ENCODE measurements at places on chromosomes 5 and 9.
A peak's percentile ranks its signal among the peaks of the same experiment; 100 is the strongest.

DNA sequence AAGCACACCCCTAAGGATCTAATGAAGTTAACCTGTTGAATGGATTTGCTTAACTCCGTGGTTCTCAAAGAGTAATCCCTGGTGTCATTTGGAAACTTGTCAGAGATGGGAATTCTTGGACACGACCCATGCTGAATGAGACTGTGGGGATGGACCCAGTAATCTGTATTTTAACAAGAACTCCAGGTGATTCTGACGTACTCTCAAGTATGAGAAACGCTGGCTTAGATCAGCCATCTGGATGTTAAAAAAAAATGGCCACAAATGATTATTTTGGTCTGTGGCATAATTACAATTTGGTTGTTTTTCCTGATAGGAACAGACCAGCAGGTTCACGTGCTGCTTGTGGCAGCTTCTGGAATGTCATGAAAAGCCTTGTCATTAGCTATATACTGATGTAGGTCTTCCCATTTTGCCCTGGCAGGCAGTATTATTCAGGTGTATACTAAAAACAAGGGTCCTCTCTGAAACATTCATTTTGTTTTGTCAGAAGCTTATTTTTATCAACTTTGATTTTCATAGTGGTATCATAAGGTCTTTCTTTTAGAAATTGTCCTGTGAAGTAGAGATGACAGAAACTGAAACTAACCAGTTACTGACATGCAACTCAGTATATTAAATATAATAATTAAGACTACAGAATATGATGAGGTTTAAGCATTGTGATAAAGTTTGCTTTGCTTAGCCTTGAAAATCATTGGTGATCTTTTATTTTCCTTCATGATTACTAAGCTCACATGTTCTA is 15.4 kb downstream of the CPEB4 start:
- no peak overlapping the region for H3K27ac ChIP-seq
- no peak overlapping the region for H3K4me3 ChIP-seq

DNA sequence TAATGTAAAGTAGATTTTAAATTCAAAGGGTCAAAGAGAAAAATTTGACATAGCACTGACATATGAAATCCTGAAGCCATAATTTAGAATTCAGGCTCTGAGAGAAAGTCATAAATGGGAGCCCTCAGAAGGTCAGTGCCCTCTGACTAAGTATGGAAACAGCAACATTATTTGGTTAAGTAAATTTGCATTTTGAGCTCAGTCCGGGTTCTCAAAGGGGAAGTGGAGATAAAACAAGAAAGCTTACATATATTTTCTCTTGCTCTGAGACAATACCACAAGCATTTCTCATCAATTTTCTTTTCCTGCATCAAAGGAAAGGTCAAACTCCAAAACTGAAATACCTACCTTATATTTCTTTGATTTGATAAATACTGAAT is 348.0 kb downstream of the SEMA5A start:
- no peak overlapping the region for H3K4me3 ChIP-seq
- H3K36me3 ChIP-seq: no peaks in the 10 kb centered on the region
- no peak for DNase-seq

GRCh38 chr9:14838701-14839100 is 71.5 kb downstream of the FREM1 start:
- H3K4me3 ChIP-seq: no peak overlapping the region
- no peaks in the 10 kb centered on the region for H3K27me3 ChIP-seq
- H3K36me3 ChIP-seq: peaks cover 100% of the 10 kb centered on the region
- no peak overlapping the region for H3K27ac ChIP-seq
- no peaks in the 10 kb centered on the region for H3K4me1 ChIP-seq

GRCh38 chr5:39494107-39494510 is 69.3 kb upstream of the DAB2 start:
- H3K36me3 ChIP-seq: no peaks in the 10 kb centered on the region
- H3K4me1 ChIP-seq: no peaks in the 10 kb centered on the region
- no peak for DNase-seq
- no peak overlapping the region for H3K4me3 ChIP-seq

GRCh38 chr5:164002214-164002613 is 496.8 kb downstream of the MAT2B start:
- no peak for DNase-seq
- H3K4me3 ChIP-seq: no peak overlapping the region
- H3K36me3 ChIP-seq: no peaks in the 10 kb centered on the region
- H3K27me3 ChIP-seq: no peaks in the 10 kb centered on the region

- H3K27ac ChIP-seq: no peak overlapping the region
- H3K36me3 ChIP-seq: no peaks in the 10 kb centered on the region
- peak overlapping the region; percentile 37 for H3K4me3 ChIP-seq
- no peak for DNase-seq
These were observed 400.3 kb downstream of the ZSWIM6 start for GRCh38 chr5:61732369-61732768.

GRCh38 chr9:109011231-109011671 is 2.0 kb downstream of the CTNNAL1 start:
- H3K36me3 ChIP-seq: no peaks in the 10 kb centered on the region
- H3K27ac ChIP-seq: no peak overlapping the region
- H3K4me1 ChIP-seq: peaks cover 9% of the 10 kb centered on the region
- no peaks in the 10 kb centered on the region for H3K27me3 ChIP-seq
- H3K4me3 ChIP-seq: no peak overlapping the region
- DNase-seq: no peak

- no peak overlapping the region for H3K4me3 ChIP-seq
- peaks cover 3% of the 10 kb centered on the region for H3K27me3 ChIP-seq
- H3K27ac ChIP-seq: no peak overlapping the region
- H3K4me1 ChIP-seq: peaks cover 10% of the 10 kb centered on the region
- H3K36me3 ChIP-seq: no peaks in the 10 kb centered on the region
These were observed 28.4 kb downstream of the B4GALT1 start for GRCh38 chr9:33138768-33139167.

GRCh38 chr5:5191906-5192305 is 51.8 kb downstream of the ADAMTS16 start:
- no peak overlapping the region for H3K27ac ChIP-seq
- no peaks in the 10 kb centered on the region for H3K27me3 ChIP-seq
- no peak for DNase-seq
- no peaks in the 10 kb centered on the region for H3K4me1 ChIP-seq
- no peak overlapping the region for H3K4me3 ChIP-seq
- H3K36me3 ChIP-seq: no peaks in the 10 kb centered on the region

DNA sequence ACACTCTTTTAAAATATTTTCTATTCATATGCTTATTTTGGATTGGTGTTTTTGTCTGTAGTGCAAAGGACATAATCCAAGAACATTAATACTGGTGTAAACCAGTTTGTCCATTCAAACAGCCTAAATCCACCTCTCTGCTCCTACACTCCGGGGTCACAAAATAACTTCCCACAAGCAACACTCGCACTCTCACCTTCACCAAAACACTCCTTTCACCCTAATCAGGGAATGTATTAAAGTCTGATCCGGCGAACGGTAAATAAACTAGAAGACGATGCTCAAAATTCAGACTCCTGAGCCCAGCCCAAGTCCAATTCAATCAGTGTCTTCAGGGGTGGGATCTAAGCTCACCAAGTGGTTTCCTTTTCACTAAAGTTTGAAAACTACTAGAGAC is 649 bp downstream of the AP3B1 start:
- no peaks in the 10 kb centered on the region for H3K36me3 ChIP-seq
- no peaks in the 10 kb centered on the region for H3K27me3 ChIP-seq
- DNase-seq: peak; percentile 33
- H3K27ac ChIP-seq: peak overlapping the region; percentile 87

- no peak overlapping the region for H3K27ac ChIP-seq
- H3K4me1 ChIP-seq: no peaks in the 10 kb centered on the region
- H3K27me3 ChIP-seq: no peaks in the 10 kb centered on the region
- DNase-seq: no peak
- H3K4me3 ChIP-seq: no peak overlapping the region
These were observed 115.3 kb upstream of the PCSK5 start for GRCh38 chr9:75775166-75775565.

DNA sequence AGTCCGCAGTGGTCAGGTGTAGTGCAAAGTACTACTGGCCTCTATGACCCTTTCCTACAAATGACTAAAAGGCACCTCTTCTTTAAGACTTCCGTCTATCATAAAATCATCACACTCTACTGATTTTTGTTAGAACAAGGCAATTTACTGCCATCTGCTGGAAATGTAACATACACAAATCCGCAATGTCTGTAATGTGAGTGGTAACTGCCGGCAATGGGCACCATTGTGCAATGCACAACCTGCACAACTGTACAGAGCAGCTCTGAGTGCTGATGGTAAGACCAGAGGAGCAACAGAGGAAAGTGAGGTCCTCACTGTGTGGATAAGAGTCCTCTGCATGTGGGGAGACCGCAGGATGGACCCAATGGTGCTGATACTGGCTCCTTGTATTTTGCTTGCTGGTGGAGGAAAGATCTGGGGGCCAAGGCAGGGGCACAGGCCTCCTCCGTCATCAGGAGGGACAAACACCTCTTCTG is 103.7 kb downstream of the ATPSCKMT start:
- H3K36me3 ChIP-seq: no peaks in the 10 kb centered on the region
- no peaks in the 10 kb centered on the region for H3K27me3 ChIP-seq
- no peaks in the 10 kb centered on the region for H3K4me1 ChIP-seq

GRCh38 chr5:177241768-177242167 is 61.8 kb downstream of the RAB24 start:
- H3K36me3 ChIP-seq: no peaks in the 10 kb centered on the region
- H3K27ac ChIP-seq: no peak overlapping the region
- no peaks in the 10 kb centered on the region for H3K27me3 ChIP-seq
- no peak overlapping the region for H3K4me3 ChIP-seq
- no peak for DNase-seq

DNA sequence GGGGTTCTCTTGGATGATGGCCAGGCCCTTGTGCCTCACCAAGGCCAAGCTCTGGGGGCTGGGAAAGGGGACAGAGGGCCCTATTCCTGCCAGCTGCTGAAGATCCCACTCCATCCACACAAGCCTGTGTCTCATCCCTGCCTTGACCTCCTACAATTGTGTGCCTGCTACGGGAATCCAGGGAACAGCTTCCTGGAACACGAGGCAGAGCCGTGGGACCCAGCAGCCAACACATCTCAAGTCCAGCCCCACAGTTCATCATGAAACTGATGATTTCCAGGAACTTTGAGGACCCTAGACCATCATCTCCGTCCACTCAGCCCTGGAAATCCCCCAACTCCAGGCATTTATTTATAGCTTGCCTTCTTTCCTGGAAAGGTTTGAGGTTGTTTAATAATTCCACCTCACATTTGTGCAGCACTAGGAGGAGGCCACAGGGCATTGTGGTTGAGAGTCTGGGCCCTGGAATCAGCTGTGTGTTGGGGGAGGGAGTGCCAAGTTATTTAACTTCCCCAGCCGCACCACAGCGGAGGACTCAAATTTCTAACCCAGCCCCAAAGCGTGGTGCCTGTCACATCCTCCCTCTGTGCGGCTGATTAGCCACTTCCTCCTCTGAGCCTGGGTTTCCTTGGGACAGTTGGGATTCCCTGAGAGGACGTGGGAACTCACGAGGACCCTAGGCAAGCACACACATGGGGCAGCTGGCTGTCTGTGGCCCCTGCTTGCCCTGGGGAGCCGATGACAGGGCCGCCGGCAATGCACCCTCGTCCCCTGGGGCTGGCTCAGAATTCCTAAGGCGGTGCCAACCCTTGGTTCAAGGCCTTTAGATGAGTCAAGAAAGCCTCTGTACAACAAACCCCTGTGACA is 58.2 kb upstream of the GGTA1 start:
- no peak overlapping the region for H3K4me3 ChIP-seq
- H3K36me3 ChIP-seq: no peaks in the 10 kb centered on the region
- DNase-seq: peak; percentile 30
- no peak overlapping the region for H3K27ac ChIP-seq

DNA sequence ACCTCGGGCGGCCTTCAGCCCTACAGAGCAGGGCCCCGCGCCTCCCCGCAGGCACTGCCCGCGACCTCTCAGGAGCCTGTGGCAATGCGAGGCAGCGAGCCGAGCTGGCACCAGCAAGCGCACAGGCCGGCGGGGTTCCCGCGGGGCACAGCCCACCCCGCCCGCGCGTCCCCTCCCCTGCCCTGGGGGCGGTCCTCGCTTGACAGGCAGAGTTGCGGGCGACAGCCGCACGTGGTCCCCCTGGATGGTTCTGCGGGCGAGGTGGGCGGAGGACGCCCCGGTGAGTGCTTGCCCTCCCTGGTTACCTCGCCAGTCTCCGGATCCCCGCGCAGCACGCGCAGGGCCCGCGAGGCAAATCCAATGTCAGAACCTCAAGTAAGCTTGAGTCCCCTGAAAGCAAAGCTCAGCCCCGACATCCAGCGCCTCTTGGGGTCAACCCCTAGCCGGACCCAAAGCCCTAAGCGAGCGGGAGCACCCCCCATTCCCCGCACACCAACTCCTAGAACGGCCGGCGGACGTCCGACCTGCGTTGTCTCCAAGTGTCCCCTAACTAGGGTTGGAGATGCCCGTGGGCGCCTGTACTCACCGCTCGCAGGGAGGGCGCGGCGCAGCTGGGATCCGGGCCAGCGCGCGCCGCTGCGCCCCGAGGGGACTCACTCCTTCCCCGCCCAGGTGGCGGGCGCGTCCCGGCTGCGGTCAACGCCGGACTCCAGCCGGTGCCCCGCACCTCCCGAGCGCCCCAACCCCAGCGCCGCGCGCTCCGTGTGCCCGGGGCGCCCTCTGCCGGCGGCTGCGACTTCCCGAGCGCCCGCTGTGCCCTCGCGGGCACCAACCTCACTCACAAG is at the start of gene DRD1:
Gene DRD1, minus strand, starts transcription at position 123 of the 845 bp plus-strand sequence. CDS start 1,083 bp downstream, outside the sequence.
- no peak within 1 kb of the TSS for H3K27ac ChIP-seq
- no peaks in the 10 kb centered on the region for H3K4me1 ChIP-seq
- peaks cover 2% of the 10 kb centered on the region for H3K27me3 ChIP-seq
- DNase-seq: peak; percentile 67

GRCh38 chr5:181204826-181205760 is at the start of gene TRIM7:
Gene TRIM7 (minus strand): TSS chr5:181205196. CDS start chr5:181205110, 86 bp downstream.
- H3K4me3 ChIP-seq: peak within 1 kb of the TSS; percentile 59
- no peak for DNase-seq
- H3K36me3 ChIP-seq: no peaks in the 10 kb centered on the region
- peaks cover 42% of the 10 kb centered on the region for H3K27me3 ChIP-seq
- no peak within 1 kb of the TSS for H3K27ac ChIP-seq

- no peak overlapping the region for H3K4me3 ChIP-seq
- H3K4me1 ChIP-seq: peaks cover 4% of the 10 kb centered on the region
- no peak overlapping the region for H3K27ac ChIP-seq
These were observed 97.2 kb upstream of the BASP1 start for GRCh38 chr5:17120209-17120608.

DNA sequence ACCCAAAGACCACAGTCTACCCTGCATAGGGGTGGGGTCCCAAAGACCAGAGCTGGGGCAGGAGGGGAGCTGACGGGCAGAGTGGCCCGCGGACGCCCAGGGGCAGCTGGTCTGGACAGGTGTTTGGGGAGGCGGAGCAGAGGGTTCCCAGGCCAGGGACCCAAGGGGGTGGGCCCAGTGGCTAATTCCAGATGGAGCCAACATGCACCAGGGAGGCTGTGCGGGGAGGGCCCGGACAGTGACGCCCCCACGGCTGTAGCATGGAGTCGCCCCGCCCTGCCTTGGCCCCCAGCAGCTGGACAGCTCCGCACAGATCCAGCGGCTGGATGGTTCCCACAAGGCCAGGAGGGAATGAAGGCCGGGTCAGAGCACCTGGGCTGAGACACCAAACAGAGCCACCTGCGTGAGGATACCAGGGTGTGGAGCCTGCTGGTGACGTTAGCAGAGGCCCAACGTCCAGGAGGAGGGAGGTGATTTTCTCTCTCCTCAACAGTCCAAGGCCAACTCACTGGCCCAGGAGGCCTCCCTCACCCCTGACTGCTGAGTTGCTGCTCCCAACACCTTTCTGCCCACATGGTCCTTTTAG is 55.3 kb upstream of the EGFL7 start:
- no peak overlapping the region for H3K4me3 ChIP-seq
- DNase-seq: no peak
- H3K36me3 ChIP-seq: no peaks in the 10 kb centered on the region
- H3K27ac ChIP-seq: no peak overlapping the region

GRCh38 chr9:131050831-131051230 is 41.9 kb downstream of the LAMC3 start:
- no peaks in the 10 kb centered on the region for H3K36me3 ChIP-seq
- no peak for DNase-seq
- no peak overlapping the region for H3K4me3 ChIP-seq
- peaks cover 18% of the 10 kb centered on the region for H3K27me3 ChIP-seq
- H3K4me1 ChIP-seq: no peaks in the 10 kb centered on the region
- H3K27ac ChIP-seq: no peak overlapping the region

Measured in neuronal stem cell (in vitro differentiated cells).